H54 (cell line): ENCODE measurements at places on chromosomes 5 and 9.

- peak; percentile 77 for DNase-seq
These were observed 28.3 kb downstream of the PTPN3 start for GRCh38 chr9:109469646-109470358.

GRCh38 chr5:89081360-89081759 lies 198.4 kb upstream of the MEF2C start:
- DNase-seq, result no peak

DNA sequence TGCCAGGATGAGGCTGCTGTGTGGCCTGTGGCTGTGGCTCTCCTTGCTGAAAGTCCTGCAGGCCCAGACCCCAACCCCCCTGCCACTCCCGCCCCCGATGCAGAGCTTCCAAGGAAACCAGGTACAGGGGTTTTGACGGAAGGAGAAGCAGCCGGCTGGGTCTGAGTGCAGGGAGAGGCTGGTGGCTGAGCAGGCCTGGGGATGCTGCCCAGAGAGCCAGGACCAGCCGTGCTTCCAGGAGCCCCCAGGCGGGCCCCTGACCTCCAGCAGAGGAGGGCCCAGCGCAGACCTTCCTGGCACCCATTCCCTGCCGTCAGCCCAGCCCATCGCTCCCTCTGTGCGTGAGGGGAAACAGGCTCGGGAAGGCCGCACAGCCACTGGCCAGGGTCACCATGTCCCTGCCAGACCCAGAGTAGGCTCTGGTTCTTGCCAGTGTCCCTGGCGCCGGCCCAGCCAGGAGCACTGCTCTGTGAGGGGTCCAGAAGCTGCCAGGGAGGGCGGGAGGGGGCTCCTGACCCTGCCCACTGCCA lies 313 bp downstream of the LCN12 start:
- DNase-seq, result no peak

- no peak for DNase-seq
These were observed 2.5 kb upstream of the PHF19 start for GRCh38 chr9:120879446-120879845.

GRCh38 chr9:38244971-38245370 lies 147.5 kb upstream of the ALDH1B1 start:
- DNase-seq, result no peak

GRCh38 chr9:110752766-110753165 lies 84.2 kb downstream of the MUSK start:
- DNase-seq, result peak; percentile 69

GRCh38 chr5:91176288-91177016 lies 206.7 kb downstream of the ARRDC3 start:
- DNase-seq, result no peak

DNA sequence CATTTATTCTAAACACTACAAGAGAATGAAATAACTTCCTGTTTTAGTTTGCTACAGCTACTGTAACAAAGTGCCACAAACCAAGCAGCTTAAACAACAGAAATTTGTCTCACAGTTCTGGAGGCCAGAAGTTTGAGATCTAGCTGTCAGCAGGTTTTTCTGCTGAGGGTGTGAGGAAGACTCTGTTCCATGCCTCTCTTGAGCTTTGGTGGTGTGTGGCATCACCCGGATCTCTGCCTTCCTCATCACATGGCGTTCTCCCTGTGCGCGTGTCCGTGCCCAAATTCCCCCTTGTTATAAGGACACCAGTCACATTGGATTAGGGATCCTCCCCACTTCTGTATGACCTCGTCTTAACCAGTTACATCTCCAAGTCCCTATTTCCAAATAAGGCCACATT lies 97.7 kb downstream of the CFAP95 start:
- DNase-seq, result no peak
